ENCODE measurements at places on chromosomes 3 and 15.

DNA sequence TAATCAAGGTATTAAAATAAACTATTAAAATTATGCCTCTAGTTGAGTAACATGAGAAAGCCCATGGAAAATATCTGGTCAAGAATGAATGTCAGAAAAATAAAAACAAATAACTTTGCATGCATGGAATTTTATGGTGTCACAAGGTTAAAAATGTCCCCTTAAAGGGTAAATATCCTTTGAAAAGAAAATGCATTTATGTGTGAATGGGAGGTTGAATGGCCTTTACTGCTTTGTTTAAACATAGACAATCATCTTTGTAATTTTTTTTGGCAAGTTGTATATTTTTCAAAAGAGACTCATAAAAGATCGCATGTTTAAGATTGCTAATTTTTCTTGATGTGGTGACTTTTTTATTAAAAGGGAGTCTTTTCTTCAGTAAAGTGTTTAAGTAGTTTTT, 564.2 kb downstream of the NR2F2 start:
- DNase-seq = no peak

- no peak for DNase-seq
These were observed 69.4 kb downstream of the MEF2A start for GRCh38 chr15:99635145-99635544.

GRCh38 chr3:7447197-7447769, 586.4 kb downstream of the GRM7 start:
- no peak for DNase-seq

GRCh38 chr15:101068523-101068960, 149.4 kb downstream of the LRRK1 start:
- no peak for DNase-seq

GRCh38 chr3:188076176-188076575, 77.8 kb upstream of the LPP start:
- no peak for DNase-seq

- no peak for DNase-seq
These were observed 126.6 kb upstream of the ADAMTS9 start for GRCh38 chr3:64814351-64814750.

GRCh38 chr3:129564981-129565644, 22.1 kb downstream of the H1-8 start:
- no peak for DNase-seq

DNA sequence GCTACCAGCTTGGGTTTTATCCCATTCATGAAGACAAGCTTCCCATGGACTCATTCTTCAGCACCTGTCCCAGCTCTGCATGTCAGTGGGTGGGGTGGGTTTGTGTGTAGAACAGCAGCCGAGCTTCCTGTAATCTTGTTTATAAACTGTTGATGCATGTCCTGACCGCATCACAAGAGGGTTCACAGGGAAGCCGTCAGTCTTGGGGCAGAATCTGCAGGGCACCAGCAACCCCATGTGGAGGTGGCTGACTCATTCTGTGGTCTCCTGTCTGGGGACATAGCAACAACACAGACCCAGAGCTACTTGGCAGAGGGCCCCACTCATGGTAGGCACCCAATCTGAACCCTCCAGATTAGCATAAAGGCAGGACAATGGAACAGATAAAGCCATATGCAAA, 35.6 kb downstream of the DAPK2 start:
- DNase-seq = peak; percentile 40

DNA sequence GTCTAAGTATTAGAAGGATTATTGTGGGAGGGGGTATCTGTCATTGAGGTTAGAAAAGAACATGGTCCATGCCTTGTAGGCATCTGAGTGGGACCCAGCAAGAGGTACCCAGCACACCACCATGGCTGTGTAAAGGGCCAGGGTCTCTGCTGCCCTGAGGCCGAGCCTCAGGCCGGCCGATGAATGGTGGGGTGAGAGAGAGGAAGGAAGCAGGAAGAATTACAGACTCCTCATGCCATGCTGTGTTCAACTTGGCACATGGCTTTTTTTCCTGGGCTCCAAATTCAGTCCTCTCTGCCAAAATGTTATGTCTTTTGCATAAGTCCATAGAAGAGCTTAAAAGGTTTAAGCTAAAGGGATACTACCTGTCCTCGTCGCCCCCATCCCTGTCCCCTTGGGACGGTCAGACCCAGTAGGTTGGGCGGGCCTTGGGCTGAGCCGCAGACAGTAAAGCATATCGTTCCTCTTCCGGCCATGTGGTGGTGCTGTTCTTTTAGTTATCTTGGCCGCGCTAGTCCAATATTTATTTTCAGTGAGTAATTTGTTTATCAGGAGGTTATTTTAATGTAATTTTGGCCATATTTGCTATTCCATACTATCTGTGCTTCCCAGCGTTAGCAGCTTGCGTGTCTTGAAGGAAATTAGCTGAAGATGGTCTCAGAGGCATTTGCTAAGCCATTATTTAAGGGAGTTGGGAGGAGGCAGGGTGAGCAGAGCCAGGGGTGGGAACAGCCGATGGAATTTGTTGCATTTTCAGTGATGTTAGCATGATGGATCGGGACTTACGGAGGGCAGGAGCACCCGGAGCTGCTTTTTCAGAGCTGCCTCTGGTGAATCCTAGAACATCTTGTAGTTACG, 152.4 kb downstream of the AGBL1 start:
- no peak for DNase-seq

- no peak for DNase-seq
These were observed 31.6 kb downstream of the CHST2 start for GRCh38 chr3:143151004-143151731.

DNA sequence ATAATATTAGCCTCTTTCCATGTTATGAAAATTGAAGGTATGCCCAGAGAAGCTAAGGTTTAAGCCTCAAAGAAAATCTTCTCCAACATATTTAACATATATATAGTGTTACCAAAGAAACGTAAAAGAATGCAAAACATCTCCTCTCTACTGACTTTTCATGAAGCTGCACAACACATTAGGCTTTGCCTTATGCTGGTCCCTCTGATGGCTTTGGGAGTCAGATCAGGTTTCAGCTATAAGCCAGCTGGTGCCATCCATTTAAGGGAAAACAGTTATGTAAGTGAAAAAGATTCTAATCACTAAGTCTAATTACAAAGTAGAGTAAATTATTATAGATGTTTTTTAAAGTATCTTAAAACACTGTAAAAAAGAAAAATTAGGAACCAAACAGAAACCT, 410.5 kb downstream of the LSAMP start:
- DNase-seq = no peak

GRCh38 chr3:112847692-112848091, 1.0 kb upstream of the CD200R1L start:
- no peak for DNase-seq

DNA sequence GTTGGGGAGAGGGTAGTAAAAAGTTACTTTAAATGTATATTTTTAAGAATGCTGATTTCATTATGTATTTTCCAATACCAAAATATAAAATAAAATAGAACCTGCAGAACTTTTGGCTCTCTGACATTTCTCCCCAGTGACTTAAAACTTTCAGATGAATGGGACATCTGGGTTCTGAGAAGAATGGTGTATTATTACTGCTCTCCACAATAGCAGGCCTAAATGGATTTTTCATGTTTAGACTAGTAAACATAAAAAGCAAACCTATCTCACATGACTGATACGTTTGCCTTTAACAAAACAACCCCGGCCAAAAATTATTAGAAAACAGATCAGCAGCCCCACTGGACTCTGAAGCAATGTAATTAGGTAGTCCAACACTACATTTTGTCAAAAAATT, 73.8 kb downstream of the FHIT start:
- DNase-seq = no peak

DNA sequence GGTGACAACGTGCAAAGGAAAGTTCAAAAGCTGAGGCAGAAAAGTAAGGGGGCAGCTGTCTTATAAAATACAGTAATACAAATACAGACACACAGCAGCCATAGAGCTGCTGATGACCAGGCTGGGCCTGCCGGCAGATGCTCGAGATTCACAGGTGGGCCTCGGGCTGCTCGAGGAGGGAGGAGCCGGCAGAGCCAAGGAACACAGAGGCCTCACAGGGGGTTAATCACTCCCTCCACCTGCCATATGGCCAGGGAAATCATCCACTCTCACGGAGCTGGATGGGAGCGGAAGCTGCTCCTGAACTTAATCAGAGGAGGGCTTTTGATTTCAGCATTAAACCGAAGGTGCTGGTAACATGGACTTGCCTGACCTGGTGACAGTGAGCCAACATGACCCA, 29.6 kb upstream of the MGLL start:
- DNase-seq = no peak

DNA sequence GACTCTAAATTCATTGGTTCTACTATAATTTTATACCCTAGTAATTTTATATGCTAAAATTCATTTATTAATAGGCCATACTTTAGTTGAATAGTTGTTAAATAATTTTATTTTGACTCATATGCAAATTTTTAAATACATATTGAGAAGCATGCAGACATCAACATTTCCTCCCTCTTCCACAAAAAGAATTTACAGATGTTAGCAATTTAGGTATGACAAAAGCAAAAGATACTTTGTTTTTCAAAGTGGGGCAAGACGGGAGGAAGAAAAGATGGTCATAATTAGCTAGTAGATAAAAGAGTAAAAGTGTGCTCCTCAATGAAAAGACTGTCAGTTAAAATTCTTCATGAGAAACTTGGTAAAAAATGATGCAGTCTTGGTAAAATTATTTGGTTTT, 148.9 kb upstream of the TSPAN3 start:
- no peak for DNase-seq

DNA sequence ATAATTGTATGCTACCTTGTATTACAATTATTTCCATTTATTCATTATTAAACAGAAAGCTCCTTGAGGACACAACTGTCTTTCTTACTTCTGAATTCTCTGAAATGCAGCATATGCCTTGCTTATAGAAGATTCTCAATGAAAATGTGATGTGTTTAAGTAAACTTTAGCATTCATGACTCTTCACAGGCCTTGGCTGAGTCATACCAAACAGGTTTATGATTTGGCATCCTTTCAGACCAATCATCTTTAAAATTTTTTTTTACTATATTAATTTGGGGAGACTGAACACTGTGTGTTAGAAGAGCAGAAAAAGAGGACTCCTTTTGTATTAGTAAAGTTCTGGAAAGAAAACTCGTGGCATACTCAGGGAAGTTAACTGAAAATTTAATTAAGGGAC, 6.4 kb upstream of the GALK2 start:
- DNase-seq = no peak

DNA sequence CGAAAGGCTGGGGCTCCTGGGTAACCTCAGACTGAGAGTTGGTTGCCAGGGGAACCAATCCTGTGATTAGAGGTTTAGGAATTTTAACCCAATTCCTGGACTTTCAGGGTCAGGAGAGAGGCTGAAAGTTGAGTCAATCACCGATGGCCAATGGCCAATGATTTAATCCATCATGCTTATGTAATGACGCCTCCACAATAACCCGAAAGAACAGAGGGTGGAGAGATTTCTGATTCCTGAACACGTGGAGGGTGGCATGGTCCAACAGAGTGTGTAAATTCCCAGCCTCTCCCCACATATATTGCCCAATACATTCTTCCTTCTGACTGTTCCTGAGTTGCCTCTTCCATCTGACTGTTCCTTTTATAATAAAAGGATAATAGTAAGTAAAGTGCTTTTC, 137.2 kb upstream of the CBLB start:
- no peak for DNase-seq

DNA sequence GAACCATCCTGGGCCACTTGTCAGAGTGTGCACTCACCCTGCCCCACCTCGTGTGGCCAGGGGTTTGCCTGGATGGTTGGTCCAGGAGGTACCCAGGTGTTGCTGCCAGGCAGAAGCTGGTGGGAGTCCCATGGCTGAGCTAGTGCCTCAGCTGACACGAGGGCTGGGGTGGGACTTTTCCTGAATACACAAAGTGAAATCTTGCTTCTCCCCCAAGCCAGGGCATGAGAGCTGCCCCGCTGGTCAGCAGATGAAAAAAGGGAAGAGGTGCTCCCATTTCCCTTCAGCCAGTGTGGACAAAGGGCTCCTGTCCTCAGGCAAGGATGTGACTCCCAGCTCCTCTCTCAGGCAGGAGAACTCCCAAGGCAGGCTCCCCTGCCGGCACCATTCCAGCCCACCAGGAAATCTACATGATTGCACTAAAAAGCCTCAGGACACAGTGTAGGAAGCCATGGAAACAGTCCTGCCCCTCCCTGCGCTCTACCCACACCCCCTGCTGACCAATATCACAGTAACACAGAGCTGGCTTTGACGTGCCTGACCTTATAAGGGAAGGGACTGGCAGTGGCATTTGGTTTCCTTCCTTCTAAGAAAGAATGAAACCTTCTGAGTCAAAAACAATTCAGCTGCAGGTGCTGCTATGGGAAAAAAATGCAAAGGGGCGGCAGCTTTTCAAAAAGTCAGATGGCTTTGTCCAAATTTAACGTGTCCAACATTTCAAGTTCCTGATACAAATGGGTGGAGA, 33.9 kb downstream of the MYO5C start:
- peak; percentile 17 for DNase-seq

DNA sequence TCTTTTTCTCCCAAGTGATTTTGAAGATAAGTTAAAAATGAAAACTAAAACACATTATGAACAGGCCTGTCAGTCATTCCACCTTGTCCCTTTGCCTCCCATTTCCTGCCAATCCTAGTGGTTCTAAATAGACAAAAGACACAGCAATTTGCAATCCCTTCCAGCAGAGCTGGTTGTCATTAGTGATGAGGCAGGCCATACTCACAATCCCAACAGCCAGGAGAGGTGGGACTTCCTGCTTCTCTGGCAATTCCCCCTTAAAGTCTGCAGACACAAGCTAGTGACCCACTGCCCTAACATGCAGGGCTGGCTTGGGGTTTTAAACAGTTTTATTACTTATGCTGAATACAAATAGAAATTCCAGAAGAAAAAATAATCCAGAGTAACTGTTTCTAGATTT, 38.4 kb upstream of the RBP1 start:
- no peak for DNase-seq

DNA sequence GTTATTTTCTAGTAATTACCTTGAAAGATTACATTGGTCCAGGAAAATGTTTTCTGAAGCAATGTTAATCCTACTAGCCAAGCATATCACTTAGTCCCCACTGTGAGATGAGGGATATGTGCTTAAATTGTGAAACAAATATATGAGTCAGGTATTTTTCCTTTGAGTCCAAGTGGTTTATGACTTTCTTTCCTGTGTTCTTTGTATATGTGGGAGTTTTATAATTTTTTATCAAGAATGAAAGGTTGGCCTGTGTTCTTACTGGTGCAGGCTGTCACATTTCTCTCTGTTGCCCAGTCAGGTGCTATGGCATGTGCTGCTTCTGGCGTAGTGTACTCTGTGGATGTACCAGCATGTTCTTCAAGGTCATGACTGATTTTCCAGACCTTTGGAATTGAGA, 147.4 kb downstream of the CMSS1 start:
- DNase-seq = no peak

DNA sequence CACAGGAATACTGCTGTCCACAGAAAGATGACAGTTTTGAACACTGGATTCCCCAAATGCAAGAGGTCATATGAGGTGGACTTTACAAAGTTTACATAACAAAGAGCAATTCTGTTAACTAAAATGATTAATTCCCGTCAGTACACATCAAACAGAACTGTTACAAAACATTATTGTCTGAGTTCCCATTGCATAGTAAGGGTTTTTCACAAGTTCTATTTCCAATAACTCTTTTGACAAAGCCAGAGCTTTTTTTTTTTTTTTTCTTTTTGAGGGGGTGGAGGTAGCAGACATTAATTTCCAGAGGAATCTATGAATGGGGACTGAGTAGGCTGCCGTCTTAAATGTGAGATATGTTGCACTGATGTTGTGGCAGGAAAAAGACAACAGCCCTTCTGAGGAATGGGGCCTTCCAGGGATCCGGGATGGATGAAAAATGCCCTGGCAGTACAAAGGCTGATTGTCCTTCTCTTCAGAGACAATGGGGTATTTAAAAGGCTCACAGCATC, 178.1 kb upstream of the KBTBD8 start:
- DNase-seq = no peak

- DNase-seq = no peak
These were observed 73.4 kb upstream of the PRR23C start for GRCh38 chr3:139117883-139118760.
